ENCODE measurements at places on chromosomes 13 and 19.

GRCh38 chr19:50861010-50861409 lies 6.3 kb downstream of the KLK3 start:
- DNase-seq, result no peak

DNA sequence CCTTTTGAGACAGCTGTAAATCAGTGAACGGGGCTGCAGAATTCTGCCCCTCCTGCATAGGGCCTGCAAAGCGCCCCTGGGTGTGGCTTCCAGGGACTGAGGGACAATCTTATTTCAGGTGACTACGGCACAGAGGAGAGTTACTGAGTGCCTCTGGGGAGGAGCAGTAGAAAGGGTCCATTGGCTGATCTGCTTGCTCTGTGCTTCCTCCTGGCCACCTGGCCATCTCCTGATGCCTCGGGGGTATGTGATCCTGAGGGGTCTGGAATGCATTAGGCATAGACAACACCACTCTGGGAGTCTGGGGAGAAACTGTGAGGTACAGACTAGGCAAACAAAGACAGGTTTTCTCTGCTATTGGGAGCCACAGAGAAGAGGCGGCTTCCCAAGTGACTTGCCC lies 2.8 kb downstream of the KCTD15 start:
- no peak for DNase-seq

- no peak for DNase-seq
These were observed 83.4 kb downstream of the ATP8A2 start for GRCh38 chr13:25455146-25455545.

DNA sequence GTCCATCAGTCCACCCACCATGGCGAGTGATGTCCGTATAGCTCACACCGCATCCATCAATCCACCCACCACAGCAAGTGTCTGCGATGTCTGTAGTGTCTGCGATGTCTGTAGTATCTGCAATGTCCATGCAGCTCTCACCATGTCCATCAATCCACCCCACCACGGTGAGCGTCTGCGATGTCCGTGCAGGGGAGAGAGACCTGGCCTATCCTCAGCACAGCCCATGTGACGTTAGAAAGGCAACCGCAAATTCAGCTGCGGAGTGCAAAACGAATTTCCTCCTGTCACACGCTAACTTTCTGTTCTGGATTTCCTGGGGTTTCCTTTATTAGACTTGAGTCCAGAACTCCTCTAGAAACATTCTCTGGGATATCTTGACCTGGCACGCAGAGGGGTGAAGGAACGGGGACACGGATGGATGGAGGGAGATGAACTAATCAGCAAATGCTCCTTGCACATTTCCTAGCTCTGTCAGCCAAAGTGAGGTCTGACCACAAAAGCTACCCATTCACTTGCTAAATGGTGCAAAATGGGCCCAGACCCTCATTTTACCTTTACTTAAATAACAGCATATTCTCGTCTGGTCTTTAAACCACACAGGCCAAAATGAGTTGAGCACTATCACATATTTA lies 18.3 kb downstream of the RASA3 start:
- DNase-seq, result no peak

GRCh38 chr19:33416307-33417215 lies 43.1 kb downstream of the CEBPG start:
- no peak for DNase-seq

DNA sequence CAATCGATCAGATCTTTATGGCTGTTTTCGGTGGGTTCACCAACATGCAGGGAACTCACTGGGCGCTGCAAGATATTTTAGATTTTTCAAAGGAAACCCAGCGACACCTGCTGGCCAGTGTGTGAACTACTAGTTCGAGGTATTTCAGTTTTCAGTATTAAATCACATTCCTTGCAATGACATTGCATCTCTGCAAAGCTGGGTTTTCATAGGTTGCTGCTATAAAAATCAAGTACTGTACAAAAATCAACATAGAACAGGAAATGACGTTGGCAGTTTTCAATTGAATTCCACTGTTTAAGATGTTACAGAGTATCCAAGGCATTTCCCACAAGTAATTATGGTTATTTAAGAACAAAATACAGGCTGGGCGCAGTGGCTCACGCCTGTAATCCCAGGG lies 17.6 kb downstream of the LIG1 start:
- no peak for DNase-seq

GRCh38 chr13:113845723-113846635 lies 17.9 kb downstream of the GAS6 start:
- no peak for DNase-seq

DNA sequence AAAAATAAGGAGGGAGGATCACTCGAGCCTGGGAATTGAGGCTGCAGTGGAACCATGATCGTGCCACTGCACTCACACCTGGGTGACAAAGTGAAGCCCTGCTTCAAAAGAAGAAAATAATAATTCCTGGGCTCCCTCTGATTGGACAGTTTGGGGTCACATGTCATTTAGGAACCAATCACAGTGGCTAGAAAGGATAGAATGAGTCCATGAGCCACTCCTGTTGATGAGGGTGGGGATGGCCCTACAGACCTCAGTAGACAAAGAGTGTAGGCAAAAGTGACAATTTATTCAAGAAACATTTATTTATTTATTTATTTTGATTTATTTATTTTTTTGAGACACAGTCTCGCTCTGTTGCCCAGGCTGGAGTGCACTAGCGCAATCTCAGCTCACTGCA lies 26.8 kb upstream of the ADGRE5 start:
- no peak for DNase-seq

DNA sequence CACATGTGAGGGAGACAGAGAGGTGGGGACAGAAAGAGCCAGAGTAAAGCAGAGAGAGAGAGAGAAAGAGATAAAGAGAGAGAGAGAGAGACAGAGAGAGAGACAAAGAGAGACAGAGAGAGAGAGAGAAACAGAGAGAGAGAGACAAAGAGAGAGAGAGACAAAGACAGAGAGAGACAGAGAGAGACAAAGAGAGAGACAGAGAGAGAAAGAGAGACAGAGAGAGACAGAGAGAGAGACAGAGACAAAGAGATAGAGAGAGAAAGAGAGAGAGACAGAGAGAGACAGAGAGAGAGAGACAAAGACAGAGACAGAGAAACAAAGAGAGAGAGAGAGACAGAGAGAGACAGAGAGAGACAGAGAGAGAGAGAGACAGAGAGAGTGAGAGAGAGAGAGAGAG lies 4.2 kb upstream of the TTYH1 start:
- no peak for DNase-seq

DNA sequence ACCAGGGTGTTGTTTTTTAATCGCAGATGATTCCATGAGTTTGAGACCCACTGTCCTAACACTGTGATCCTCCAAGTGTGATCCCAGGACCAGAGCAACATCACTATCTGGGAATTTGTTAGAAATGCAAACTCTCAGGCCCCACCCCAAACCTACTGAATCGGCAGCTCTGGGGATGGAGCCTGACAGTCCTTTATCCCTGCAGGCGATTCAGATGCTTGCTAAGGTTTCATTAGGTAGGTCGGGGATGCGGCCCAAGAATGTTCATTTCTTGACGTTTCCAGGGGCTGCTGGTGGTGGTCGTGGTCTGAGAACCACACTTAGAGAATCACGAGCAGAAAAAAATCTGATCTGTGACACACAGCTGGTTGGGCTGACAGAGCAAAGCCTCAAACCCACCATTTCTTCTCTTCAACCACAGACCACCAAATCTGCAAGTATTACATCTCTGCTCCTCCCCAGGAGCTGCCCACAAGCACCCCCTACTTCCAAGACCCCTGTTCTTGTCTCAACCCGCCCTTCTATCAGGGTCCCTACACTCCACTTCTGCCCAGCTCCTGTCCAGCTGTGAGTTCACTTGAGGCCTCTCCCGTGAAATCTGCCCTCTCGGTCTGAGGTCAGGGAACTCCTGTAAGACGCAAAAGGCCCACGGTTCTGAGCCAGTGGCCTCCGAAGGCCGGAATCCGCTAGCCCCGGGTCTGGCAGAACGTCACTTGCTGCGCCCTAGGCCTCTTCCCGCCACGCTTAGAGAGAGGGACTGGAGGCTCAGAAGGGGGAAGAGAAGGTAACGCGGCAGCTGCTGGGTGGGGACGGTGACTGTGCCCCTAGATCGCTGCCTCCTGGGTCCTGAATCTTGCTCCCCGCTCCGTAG lies 1.1 kb upstream of the FARP1 start:
- DNase-seq, result peak; percentile 73

Measured in coronary artery (tissue), 2 donors.